SK-N-SH (cell line): ENCODE measurements at places on chromosomes 11 and 22.

DNA sequence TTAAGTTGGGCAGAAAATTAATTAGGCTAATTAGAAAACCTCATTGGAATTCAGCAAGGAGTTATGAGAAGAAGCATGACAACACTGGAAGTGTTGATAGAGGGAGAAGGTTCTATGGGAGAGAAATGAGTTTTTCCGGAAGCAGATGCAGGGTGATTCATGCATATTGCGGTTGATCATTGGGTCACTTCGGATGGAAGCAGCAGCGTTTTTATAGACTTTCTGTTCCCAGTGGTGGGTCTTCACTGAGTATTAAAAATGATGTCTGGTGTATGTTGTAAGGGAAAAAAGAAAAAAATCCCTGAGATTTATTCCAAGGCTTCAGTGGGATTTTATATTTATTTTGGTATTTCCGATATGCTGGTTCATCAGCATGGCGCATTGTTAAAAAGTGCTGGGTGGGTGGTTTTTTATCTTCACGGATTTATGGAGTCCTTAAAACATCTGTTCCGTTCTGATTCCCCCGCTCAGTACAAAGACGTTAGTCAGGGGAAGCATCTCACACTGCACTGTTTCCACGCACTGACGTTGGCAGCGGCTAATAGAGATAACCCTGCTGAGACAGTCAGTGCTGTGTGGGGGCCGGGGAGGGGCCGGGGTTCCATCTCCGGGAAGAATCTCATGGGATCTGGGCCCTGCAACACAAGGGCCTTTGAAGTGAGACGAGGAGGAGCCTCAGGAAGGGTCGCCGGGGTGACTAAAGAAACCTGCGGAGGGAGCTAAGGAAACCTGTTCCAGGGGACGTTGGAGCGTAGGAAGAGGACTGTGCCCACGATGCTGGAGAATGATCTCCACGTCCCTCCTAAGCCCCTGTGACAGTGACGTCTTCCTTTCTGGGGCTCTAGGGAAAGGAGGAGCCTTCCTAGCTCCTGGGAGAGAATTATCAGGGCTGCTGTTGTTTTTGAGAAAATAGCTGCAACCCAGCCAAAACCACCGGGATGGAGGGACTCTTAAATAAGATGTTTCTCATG lies 390.0 kb downstream of the NTM start:
- no peak for DNase-seq

DNA sequence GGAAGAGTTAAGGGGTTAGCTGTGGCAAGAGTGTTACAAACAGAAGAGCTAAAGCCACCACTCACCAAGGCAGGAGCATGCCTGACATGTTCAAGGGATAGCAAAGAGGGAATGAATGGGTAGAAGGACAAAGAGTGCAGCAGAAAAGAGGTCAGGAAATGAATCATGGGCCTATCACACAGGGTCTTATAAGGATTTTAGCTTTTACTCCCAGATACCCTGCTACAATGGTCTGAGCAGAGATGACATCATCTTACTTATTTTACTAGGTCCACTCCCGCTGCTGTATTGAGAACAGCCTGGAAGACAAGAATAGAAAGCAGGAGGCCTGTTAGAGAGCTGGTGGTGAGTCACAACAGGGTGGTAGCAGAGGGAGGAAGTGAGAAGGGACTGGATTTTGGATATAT lies 9.8 kb downstream of the TRAF6 start:
- no peak for DNase-seq

GRCh38 chr22:50613291-50613981 lies 12.8 kb downstream of the MAPK8IP2 start:
- peak; percentile 39 for DNase-seq

DNA sequence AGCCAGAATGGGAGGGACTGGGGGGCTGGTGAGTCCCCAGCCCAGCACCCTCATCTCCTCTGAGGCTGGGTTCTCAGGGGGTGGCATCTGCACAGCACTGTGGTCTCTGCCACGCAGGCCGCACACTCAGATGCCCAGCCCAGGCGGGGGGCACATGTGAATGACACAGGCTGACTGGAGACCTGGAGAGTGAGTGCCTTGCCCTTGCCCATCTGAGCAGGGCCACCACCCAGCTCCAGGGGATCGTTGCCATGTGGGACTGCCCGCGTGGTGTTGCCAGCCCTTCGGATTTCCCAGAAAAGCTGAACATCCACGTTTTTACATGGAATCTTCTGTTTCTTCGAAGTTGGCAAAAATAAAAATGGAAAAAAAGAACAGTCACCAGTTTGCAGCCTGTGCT lies 18.9 kb downstream of the PRDM11 start:
- no peak for DNase-seq

GRCh38 chr11:120244476-120245365 lies 4.8 kb downstream of the POU2F3 start:
- no peak for DNase-seq

GRCh38 chr11:57699813-57700212 lies 12.2 kb downstream of the MED19 start:
- no peak for DNase-seq

DNA sequence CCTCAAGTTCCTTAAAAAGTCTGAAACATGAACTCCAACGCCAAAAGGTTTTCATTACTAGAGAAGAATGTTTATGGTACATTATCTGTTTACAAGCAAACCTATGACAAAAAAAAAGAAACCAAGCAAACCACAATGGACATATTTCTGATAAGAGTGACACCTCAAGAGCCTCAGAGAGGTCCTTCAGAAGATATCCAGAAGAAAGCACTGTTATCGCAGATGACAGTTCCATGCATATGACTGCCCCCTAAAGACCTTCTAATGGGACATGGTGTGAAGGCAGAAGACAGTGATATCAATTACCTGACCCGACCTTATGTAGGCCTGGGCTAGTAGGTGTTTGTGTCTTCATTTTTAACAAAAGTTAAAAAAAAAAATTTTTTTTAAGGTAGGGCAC lies 3.1 kb downstream of the HDHD5 start:
- DNase-seq, result no peak

DNA sequence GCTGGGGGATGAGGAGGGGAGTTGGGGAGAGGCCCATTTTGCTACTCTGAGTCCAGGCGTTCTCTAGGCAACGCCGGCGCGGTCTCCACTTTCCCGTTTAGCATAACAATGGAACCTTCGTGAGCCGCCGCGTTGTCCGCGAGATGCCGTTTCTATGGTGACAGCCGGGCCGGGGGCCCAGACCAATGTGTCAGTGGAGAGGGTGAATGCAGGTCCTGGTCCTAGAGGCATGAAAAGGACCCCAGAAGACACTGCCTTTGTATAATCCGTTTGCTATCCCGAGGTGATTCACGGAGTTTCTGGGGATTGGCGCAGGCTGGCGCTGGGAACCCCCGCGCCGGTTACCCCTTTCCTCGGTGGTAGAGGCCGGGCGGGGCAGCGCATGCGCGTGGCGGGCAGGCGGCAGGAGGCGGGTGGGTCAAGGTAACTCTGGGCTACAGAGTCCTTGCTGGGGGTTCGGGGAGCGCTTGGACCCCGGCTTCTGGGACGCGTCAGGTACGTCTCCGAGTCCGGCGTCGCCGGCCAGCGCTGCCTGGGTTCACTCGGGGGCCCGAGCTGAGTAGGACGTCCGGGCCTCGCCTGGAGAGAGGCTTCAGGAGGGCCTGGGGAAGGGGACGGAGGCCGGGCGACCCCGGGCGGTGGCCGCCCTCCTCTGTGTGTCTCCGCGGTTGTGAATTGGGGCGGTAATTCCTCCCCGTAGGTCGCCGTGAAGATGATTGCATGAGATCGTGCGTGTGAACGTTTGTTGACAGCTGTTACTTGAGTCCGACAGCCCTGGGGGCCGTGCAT lies at the start of the genes CBY1 and FAM227A:
Gene CBY1 (plus strand): TSS at position 383 of the 789 bp plus-strand sequence. CDS start 11,417 bp downstream, outside the sequence.
Gene FAM227A (minus strand): TSS at position 137 of the 789 bp plus-strand sequence. CDS start 6,224 bp downstream, outside the sequence.
- peak; percentile 93 for DNase-seq

DNA sequence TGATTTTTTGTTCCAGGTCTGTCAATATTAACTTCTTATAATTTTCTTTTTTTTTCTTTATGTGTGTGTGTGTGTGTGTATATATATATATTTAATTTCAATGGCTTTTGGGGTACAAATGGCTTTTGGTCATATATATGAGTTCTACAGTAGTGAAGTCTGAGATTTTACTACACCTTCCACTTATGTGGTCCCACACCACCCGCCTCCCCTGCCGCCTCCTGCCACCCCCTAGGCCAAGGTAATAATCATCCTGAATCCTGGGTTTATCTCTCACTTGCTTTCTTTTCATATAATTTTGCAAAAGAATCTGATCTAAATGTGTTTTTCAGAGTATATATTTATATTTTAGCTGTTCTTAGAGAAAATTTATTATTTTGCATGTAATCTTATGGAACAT lies 11.1 kb downstream of the NEAT1 start:
- no peak for DNase-seq

- DNase-seq, result no peak
Measured at GRCh38 chr22:38491707-38492348, 14.3 kb downstream of the DDX17 start.

GRCh38 chr11:4671741-4672140 lies 25.9 kb downstream of the OR51E2 start:
- DNase-seq, result no peak

GRCh38 chr11:103681855-103682254 lies 354.6 kb upstream of the DDI1 start:
- DNase-seq, result no peak

- DNase-seq, result peak; percentile 85
Measured at GRCh38 chr11:65288706-65289536, 25.7 kb upstream of the CDC42EP2 start.

GRCh38 chr11:60357771-60358170 lies 20.6 kb upstream of the MS4A7 start:
- DNase-seq, result no peak

DNA sequence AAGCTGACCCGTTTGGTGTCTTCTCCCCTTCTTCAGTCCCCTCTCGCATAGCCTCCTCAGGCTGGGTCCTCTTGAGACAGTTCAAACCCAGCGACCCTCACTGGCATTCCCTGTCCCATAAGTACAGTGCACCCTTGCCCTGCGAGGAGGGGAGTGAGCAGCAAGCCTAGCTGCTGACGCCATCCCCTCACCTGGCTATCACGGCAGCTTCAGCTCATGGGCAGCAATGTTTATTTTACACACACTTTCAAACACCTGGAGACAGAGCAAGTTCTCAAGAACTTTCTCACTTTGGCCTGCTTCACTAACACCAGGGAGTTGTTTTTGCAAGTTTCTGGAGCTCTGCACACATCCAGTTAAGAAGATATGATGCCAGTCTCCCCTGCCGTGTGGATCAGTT lies 189.6 kb upstream of the E2F8 start:
- DNase-seq, result no peak

DNA sequence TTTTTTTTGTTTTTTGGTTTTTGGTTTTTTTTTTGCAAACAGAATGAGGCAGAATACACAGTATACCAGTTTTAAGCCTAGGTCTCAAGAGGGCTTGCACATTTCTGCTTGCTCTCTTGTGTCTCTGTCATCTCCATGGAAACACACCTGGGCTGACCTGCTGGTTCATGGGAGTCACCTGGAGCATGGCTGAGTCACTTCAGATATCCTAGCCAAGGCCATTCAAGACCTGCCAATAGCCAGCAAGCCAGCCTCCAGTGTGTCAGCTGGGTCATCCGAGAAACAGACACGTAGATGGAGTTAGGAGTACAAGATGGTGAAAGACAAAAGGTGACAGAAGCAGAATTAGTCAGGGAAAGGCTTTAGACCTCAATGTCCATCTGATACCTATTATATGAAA lies 124.2 kb upstream of the SEZ6L start:
- DNase-seq, result no peak

DNA sequence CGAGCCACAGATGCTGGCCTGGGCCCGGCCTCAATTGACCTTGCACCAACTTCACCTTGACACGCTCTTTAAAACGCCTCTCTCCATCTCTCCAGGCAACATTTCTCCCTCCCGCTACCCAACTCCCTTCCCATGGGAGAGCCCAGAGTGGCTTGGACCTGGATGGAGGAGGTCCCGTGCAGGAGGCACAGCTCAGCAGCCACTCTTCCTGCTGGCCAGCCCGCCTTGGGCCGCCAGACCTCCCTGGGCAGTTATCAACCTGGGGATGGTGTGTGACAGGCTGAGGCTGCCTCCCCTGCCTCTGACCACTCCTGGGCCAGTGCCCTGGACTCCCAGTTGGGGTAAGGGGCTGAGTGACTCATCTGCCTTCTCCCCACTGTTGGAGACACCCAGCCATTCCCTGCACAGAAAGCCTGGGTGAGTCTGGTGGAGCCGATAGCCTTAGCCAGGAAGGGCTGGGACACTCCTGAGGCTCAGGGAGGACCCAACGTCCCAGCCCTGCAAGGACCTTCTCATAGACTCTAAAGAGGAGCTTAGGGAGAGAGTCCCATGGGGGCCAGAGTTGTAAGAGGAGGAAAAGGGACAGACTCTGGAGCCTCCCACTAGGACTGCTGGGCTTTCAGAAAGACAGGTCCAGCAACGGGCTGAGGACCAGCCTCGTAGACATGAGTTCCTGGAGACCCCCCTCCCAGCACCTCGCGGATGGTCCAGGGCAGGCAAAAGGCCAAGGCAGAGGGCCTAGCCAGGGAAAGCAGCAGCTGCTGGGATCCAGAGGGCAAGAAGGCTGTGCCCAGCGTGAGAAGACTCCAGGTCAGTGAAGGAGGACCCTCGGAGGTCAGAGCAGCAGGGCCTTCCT lies 131.7 kb downstream of the CEP164 start:
- no peak for DNase-seq

DNA sequence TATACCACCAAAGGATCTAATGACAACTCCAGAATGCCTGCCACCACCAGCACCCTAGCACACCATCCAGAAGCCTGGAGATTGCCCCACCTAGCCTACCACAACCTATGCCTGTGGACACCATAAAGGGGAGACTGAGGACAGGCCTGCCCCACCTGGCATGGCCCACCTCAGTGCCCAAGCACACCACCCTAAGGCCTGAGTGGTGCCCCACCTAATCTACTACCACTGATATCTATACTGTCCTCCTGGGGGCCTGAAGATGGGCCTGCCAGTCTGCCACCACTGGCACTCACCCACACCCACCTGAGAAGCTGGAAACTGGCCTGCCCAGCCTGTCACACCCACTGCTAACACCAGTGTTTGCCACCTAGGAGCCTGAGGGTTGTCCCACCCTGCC lies 31.8 kb downstream of the SAA4 start:
- no peak for DNase-seq

DNA sequence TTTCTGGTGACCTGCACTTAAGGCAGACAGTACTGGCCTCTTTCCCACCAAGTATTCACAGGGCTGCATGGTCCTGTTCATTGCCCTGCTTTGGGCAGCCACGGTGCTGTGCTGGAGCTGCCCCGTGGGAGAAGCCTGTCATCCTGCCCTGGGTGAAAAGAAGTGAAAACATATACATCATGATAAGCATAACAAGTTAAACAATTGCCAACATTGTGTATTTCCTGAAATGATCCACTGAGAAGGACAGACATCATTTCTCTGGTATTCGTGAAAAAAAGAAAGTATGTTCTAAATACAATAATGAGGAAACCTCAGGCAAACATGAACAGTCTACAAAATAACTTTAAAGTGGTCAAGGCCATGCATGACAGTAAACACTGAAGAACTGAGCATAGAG lies 393.1 kb downstream of the TMEM135 start:
- DNase-seq, result no peak

DNA sequence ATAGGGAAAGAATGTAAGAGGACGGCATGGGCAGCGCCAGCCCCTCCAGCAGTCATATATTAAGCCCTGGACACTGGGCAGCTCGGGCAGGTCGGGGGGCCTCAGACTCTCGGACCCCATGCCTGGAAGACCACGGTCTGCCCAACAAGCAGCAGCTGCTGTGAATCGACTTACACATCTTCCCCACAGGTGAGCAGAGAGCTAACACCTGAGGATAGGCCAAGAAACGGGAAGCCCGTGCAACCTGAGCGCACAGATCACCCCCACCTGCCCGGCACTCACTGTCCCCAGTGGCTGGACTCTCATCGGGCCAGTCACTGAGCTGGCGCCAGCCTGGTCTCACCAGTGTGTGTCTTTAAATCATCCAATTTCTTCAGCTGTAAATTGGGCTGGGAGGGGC lies 4.7 kb upstream of the TCF20 start:
- no peak for DNase-seq

GRCh38 chr11:79547256-79547655 lies 106.4 kb upstream of the TENM4 start:
- DNase-seq, result no peak
